ENCODE measurements at places on chromosomes 16 and 17.

GRCh38 chr16:70757183-70757582 lies 43.8 kb downstream of the VAC14 start:
- DNase-seq: no peak

- DNase-seq: peak; percentile 4
Observed at GRCh38 chr17:72492494-72492893, 371.7 kb downstream of the SOX9 start.

DNA sequence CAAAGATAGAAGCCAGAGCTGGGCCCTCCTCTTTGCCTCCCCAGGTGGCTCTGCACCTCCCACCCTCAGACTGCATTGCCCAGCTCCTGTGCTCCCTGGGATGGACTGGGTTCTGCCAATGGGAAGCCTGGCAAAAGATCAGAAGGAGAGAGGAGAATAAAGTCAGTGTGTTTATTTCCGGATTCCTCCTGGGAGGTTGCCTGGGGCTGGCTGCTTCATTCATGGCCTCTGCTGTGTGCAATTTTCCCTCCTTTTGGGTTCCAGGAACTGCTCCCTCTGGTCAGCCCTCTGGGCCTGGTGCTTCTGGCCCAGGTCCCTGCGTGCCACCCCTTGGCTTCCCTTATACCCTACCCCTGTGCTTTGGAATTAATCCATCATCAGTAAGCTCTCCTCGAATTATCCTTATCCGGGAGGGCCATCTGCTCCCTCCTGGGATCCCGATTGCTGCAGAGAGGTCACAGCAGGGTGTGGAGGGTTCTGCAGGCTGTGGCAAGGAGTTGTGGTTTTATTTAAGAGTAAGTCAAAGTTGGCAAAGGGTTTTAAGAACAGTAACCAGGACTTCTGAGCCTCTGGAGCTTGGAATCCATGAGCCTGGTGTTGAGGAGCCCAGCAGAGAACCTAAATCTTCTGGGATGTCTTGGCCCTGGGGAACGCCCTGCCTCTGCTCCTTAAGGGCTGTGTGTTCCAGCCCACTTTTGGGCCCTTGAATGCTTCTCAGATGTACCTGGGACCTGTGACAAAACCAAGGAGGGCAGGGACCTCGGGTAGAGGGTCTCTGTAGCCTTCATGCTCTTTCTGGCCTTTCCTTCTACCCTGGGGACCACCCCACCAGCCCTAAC lies 8.2 kb upstream of the MMP2 start:
- DNase-seq: no peak

- DNase-seq: no peak
Observed at GRCh38 chr17:47733674-47734410, 806 bp downstream of the TBX21 start.

GRCh38 chr16:10828851-10829366 lies 10.3 kb upstream of the TVP23A start:
- DNase-seq: peak; percentile 95

DNA sequence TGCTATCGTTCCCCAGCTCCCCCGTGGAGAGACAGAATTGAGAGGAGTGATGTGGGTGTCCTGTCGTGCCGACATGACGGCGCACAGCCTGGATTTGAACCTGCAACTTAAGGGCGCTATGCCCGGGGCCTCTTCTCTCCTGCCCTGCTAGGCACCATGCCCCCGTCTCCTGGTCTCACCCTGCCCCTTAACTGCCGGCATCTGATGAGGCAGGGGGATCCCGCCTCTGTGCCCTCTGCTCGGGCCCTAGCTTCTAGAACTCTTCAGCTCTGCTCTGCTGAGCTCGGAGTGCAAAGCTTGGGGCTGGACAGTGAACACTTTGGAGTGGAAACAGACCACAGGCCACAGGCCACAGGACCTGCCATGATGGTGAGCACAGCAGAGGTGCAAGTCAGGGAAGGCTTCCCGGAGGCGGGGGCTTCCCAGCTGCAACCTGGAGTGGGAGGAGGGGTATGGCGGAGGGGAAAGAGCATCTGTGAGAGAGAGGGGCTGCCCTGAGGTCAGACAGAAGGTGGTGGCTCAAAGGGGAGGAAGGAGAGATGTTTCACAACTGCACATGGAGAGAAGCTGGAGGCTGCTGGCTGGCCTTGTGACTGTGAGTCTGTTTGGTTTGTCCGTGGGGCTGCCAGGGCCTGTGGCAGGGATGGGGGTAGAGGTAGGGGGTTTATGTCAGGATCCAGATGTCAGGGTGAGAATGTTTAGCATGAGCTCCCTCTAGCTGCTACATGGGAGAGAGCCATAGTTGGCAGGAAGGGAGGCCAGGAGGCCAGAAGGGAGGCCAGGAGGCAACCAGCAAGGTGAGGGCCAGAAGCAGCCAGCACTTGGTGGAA lies 107.8 kb downstream of the CRLF3 start:
- no peak for DNase-seq

DNA sequence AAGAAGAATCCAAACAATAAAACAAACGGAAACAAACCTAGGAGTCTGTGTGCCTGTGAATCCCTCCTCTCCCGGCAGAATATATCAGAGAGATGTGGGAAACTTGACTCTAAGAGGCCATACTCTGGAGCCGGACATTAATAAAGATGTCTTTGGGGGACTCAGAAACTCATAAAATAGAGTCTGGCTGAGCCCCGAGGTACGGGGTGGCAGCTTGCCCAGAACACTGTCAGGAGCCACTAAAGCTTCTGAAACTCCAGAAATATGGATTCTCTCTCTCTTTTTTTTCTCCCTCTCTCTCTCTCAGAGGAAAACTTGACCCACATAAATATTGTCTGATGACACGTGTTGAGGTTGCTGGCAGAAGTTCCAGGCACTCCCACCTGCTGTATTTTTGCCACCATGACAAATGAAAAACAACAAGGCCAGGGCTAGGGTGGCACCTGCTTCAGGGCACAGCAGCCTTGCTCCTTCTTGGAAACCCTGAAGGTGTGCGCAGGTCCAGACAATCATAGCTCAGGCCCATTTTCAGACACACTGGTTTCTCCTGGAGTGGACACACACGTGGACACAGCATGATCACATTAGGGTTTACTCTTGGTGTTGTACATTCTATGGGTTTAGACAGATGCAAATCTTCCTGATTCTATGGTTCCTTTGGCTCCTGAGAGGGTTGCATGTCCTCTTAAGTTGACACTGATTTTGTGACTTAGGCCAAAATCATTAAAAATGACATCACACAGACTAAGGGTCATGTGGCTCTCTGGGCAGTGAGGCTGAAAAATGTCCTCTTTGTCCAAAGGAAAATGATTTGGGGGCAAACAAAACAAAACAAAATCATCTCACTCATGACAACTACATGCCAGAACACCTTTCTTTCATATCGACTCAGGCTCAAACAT lies 282.6 kb upstream of the IRX3 start:
- no peak for DNase-seq

DNA sequence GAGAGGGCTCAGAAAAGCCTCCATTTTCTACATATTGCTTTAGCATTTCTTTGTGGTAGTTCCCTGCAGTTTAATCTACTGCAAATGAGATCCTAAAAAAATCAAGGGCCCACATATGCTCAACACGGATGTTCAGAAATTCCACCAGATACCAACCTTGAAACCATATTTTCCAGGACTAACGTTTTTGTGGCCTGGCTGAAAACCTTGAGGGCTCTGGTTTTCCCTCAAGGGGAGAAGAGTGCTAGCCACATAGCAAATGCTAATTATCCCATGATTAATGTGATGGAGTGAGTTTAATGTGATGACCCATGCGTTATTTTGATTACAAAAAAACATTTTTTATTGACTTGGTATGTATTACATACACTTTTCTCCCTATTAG lies 68.9 kb downstream of the SNX11 start:
- DNase-seq: no peak

GRCh38 chr16:89113661-89114060 lies 20.0 kb downstream of the ACSF3 start:
- DNase-seq: no peak

GRCh38 chr17:72393553-72393952 lies 272.7 kb downstream of the SOX9 start:
- DNase-seq: no peak

DNA sequence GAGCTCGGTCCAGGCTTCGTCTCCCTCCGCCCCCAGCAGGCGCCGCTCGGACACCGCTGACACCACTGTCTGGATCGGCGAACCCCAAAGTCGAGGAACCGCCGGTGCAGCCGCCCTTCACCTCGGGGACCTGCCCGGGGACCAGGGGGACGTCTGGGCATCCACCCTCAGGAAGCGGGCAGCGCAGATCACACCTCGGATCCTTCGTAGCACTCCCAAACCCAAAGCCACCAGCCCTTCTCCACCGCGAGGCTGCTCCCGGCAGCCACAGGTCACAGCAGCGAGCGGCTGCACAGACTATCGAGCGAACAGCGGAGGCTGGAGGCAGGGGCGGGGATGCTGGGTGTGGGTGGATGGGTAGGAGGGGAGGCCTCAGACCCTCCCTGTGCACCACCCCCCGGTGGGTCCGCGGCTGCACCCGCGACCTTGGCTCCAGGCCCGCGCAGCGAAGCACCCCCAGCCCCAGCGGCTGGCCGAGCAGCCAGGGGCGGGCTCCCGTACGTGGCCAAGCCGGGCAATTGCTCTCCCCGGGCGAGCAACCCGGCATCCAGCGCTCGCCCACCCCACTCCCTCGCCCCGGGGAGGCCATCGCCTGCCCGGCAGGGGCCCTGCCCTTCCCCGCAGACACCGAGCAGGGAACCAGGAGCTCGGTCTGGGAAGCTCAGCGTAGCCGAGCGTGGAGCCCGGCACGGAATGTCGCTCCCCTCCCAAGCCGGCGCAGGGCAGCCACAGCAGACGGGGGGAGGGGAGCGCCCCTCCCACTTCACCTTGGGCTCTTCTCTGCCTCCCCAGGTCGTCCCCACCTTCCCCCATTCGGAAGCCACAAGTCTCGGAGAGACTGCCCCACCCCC lies 1.0 kb downstream of the SDK2 start:
- no peak for DNase-seq

DNA sequence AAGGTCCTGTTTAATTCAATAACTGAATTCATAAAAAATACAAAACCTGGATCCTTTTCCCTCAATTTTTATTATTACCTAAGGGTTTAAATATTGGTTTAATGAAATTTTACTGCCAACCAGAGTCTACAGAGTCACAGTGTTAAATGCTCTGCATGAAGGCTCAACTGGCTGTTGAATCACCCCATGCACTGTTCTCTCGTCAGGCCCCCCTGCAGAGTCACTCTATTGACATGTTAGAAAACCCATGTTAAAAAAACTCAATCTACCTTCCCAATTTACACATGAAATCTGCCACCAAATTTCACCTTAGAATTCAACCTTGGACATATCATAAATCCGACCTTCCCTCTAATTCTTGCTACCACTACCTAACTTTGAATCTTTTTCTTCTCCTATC lies 43.3 kb upstream of the ULK2 start:
- no peak for DNase-seq

GRCh38 chr17:75813081-75814020 lies 28.7 kb downstream of the UNK start:
- no peak for DNase-seq

DNA sequence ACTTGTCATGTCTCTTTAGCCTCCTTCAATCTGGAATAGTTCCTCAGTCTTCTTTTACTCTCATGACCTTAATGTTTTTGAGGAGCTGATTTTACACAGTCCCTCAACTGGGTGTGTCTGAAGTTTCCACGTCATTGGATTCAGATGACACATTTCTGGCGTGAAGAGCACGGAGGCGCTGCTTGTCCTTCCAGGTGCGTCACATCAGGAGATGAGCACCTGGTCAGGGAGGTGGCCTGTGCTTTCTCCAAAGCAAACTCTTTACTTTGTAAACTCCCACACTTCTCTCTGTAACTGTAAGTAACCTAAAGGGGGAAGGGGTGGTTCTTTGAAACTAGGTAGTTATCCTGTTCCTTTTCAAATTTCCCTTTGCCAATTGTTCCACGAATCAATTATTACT lies 52.5 kb upstream of the MNT start:
- DNase-seq: no peak

DNA sequence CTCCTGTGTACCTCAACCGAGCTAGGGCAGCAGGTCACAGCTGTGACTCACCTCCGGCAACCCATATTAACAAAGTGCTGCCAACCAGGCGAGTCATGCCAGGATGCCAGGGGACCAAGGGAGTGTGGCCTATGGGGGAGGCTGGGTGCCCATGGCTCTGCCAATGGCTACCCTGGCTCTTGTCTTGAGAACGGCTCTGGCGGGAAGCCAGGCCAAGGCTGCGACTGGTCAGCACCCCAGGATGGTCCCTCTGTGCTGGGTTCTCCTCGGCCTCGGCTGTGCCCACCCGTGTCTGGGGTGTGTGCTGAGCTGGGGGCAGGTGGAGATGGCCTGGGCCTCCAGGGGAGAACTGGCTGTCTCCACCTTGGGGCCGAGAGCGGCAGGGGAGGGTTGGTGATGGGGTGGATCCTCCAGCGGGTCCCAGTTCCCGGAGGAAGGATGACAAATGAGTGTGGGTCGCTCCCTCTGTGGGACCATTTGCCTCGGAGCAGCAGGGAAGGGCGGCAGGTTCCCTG lies 75.8 kb downstream of the MRC2 start:
- no peak for DNase-seq

DNA sequence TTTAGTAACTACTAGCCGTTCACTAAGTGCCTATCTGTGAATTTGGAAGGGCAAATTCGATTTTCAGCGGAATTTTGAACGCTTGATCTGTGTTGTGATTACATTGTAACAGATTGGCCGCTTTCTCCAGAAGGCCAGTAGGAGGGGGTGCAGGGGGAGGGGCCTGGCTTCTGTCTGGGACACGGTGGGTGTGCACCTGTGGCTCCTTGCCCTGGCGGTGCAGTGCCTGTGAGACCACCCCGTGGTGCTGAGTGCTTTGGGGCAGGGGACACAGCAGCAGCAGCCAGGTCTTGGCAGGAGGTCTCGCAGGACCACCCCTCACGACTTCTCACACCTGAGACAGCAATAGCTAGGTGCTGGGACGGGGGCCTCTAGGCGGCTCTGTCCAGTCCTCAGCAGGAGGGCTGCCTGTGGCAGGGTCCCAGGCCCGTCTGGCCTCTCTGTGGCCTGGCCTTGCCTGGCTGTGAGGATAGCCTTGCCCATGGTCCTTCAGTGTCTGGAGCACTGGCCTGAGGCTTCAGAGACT lies 1.8 kb downstream of the UBE2I start:
- DNase-seq: peak; percentile 54

GRCh38 chr16:3938843-3939624 lies 58.5 kb upstream of the CREBBP start:
- DNase-seq: no peak

DNA sequence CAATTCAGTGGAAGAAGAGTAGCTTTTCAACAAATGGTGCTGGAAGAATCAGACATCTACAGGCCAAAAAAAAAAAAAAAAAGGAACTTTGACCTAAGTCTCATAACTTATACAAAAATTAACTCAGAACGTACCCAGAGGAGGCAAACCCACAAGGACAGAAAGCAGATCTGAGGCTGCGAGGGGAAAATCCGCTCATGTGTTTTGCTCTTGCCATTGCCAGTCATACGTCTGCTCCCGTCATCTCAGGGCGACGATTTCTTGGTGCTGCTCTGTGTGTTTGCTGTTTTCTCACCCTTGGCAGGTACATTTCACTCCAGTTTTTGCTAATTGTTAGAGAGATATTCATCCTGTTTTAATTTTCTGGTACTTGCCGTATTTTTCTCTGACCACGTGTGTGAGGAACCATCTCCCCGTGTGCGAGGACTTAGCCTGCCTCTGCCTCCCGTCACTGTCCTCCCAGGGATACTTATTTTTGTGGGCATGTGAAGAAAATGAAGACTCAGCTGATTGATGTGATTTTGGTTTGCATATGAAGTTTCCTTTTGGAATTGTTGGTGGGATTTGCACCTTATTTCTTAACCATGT lies 33.4 kb upstream of the ACSF3 start:
- no peak for DNase-seq

GRCh38 chr17:27578718-27579085 lies 52.3 kb upstream of the LGALS9 start:
- DNase-seq: no peak
